NK-92 treated with Interleukin-12 subunit alpha and Interleukin-12 subunit beta, amount 100 ng/mL, for 24 hours (cell line): ENCODE measurements at places on chromosomes 5 and 9.

DNA sequence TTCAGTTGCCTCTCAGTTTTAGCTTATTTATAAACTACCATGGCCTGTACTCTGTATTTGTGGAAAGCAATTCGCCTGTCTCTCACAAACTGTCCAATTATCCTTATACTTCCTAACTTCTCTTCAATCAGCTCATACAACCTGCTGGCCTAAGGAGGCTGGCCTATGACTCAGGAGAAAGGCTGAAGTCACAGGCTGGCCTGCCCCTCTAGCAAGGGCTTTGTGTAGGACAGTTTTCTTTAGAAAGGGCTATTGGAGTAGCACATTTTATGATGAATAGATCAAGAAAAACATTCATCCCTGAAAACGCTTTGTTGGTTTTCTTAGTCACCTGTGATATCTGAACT is 988.7 kb upstream of the ARRDC3 start:
- DNase-seq, result no peak

GRCh38 chr5:61200582-61201155 is 38.4 kb upstream of the SMIM15 start:
- no peak for DNase-seq

- no peak for DNase-seq
Observed at GRCh38 chr9:126519660-126520420, 93.9 kb upstream of the LMX1B start.

DNA sequence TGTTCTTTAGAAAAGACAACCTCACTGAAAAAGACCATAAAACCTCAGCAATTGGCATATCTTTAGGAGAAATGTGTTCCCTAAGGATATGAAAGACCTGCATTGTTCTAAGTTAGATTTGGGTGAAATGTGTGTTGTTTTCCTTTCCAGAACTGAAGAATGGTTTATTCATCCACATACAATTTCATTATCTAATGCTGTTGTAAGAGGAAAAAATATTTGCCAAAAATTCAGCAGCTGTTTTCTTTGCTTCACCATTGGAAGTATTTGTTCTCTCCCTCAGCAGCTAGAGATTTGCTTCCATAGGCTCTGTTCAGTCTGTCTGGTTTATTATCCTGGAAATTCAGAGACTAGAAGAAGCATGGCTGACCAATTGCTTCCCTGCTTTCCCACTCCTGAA is 150.9 kb downstream of the ISOC1 start:
- no peak for DNase-seq

DNA sequence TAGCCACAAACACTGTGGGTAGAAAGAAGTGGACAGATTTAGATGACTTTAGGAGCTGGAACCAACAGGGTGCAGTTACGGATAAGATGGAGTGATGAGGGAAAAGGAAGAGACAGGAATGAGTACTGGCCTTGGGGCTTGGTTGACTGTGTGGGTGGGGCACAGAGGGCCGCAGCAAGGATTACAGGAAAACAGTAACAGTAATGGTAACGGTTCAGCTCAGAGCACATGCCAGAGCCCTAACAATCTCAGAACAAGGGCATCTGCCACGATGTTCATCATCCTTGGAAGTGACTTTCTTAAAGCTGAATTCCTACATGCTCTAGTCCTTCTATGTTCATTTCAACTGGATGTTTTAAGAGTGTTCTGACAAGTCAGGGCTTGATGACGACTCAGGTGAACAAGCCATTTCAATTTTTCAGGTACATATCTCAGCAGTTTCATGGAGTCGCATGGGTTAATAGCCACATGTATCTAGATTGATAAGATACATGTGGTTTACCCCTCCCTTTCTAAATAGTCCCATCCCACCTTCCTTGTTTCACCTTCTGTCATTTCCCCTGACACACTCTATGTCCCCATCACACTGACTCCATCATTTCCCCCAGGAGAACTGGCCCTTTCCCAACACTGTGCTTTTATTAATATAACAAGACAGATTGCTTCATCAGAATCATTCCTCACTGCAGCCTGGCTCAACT is 65.0 kb downstream of the CEMIP2 start:
- no peak for DNase-seq

- DNase-seq, result no peak
Observed at GRCh38 chr5:116872986-116873385, 298.4 kb upstream of the SEMA6A start.

DNA sequence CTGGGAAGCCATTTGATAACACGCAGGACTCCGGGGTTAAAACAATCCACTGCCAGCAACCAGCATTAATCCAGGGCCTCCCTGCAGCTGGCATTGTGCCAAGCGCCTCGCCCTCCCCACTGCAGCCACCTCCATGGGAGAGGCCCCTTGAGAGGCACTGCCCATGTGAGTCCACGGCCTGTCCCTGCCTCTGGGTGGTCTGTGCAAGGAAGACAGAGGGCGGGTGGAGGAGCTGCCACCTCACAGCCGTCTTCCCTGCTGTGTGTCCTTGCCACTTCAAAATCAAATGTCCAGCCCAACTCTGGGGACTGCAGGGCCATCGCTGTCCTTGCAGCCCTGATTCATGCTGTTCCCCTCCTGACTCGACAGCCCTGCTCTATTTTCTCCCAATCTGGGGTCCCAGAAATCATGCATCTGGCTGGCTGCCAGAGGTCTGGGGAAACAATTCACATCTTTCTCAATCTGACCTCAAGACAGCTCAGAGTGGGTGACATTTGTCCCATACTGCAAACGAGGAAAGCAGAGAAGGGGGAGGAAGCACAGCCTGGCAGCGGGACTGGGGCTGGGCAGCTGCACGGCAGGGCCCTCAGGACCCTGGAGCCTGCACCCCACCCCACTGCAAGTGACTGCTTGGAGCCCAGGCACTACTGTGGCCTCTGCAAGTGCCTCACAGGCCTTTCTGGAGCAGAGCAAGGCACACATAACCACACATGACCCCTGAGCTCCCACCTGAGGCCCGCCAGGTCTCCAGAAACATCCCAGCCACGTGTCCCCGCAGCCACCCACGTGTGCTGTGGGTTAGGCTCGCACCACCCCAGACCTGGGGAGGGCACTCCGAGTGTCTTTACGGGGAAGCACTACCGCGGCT is 15.7 kb downstream of the BRD3OS start:
- DNase-seq, result no peak

GRCh38 chr9:114503522-114504340 is 1.5 kb downstream of the WHRN start:
- no peak for DNase-seq

GRCh38 chr5:42500003-42500599 is 76.9 kb downstream of the GHR start:
- no peak for DNase-seq

DNA sequence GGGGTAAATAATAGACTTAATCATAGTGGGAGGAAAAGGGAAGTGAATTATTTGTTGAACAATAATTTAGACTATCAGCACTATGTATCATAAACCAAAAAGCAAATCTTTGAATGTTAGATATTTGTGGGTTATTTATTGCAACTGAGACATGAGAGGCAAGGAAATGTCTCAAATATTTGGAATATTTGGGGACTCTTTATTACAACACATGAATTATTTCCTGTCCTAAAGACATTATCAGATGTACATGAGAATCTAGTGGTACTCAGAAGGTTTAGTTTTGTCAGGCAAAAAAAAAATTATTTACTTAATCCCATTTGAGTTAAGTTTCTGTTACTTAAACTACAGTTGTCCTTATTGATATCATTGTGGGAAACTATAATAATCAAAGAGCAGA is 91.1 kb downstream of the TLR4 start:
- DNase-seq, result no peak

GRCh38 chr9:6355728-6356127 is 27.6 kb downstream of the TPD52L3 start:
- no peak for DNase-seq

DNA sequence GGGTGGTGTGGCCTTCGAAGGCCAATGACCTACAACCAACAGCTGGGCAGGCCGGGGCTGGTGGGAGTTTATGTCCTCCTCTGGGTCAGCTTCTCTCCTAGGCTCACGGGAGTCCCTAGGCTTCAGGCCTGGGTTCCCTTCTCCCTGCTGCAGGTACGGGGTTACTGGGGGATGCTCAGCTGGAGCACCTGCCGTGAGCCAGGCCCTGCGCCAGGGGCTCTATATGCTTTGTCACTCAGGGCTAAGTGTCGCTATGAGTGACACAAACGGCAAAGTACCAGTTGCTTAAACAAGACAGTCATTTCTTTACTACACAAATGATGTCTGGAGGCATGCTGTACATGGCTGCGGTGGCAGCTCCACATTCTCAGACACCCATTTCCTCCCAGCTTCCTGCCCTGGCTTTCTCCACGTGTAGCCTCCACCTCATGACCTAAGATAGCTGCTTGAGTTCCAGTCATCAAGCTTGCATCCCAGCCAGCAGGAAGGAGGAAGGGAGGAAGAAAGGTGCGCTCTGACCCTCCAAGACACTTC is 22.5 kb upstream of the NINJ1 start:
- DNase-seq, result no peak

- no peak for DNase-seq
Observed at GRCh38 chr9:111195766-111196165, 134.3 kb downstream of the OR2K2 start.

DNA sequence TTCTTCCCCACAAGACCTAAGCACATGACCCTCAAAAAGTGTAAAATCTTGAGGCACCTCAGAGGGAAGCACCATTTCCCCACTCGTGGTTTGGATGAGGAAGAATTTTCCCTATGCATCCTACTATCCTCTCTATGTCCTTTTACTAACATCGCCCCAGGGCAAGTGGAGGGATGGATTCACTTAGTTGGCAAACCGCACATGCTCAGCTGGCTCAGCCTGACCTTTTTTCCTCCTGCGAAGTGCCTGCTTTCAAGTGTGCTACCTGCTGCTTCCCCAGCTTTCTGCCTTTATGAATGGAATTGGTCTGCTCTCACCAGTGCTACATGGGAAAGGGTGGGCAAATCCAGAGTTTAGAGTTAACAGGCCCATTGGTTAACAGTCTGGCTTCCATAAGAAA is 56.6 kb upstream of the IFNK start:
- DNase-seq, result no peak

DNA sequence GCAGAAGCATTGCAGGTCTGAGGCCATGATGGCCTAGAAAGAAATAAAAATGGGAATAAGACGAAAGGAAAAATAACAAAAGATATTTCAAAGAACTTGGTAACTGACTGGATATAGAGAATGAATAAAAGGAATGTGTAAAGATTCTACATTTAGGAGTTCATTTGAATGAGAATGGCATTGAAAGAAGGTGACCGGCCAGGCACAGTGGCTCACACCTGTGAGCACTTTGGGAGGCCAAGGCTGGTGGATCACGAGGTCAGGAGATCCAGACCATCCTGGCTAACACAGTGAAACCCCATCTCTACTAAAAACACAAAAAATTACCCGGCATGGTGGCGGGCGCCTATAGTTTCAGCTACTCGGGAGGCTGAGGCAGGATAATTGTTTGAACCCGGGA is 8.6 kb downstream of the ZBTB26 start:
- no peak for DNase-seq

DNA sequence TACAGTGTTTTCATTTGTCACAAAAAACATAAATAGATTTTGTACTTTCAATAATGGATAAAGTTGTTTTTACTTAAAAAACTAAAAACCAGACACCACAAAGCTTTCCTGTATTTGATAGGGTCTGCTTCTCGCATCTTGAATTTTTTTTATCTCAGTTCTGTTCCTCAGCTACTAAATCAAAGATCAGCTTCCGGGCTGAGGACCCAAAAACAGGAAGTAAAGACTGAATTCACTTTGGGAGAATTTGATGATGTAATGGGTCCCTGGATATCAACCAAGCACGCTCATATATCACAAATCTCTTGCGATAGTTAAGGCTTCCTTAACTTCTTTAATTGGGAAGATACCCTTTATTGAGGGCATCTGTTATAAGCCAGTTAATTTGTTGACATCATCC is 24.1 kb downstream of the ITK start:
- no peak for DNase-seq

- DNase-seq, result no peak
Observed at GRCh38 chr9:119722384-119722783, 353.1 kb upstream of the BRINP1 start.
